Common myeloid progenitor, CD34-positive (primary cell): ENCODE measurements at places on chromosomes 16 and 17.

DNA sequence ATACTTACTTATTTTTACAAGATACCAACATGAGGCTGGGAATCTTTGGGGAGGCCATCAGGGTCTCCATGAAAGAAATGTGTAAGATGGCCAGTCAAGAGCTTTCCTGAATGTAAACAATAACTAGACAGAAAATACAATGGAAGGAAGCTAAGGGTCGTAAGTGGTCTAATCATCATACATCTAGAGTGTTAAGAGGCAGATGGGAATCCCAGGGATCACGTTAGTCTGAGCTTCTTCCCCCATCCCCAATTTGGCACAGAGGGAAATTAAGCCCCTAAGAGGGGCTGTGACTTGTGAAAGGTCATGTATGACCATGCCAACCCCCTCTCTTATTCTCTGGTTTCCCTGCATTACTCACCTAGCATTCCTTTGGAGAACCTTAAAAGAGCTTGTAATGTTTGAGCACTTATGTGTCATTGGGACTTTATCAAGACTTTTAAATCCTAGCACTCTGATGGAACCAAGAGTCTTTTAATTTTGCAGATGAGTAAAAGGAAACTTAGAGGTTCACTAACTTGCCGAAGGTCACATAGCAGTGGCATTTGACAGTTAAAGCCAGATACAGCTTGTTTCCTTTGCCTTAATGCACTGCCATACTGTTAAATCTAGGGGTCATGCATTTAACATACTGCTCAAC, 46.1 kb downstream of the DCUN1D3 start:
- peaks cover 30% of the 10 kb centered on the region for H3K4me1 ChIP-seq
- no peak for DNase-seq
- H3K27ac ChIP-seq, result no peak overlapping the region

- no peak overlapping the region for H3K27ac ChIP-seq
- H3K27me3 ChIP-seq, result no peaks in the 10 kb centered on the region
- no peak overlapping the region for H3K4me3 ChIP-seq
- no peak for DNase-seq
- H3K4me1 ChIP-seq, result peaks cover 5% of the 10 kb centered on the region
Measured at GRCh38 chr17:73281928-73282327, 20.2 kb upstream of the CPSF4L start.

- no peak overlapping the region for H3K4me3 ChIP-seq
- no peak overlapping the region for H3K27ac ChIP-seq
- no peak for DNase-seq
- H3K4me1 ChIP-seq, result no peaks in the 10 kb centered on the region
- peaks cover 5% of the 10 kb centered on the region for H3K27me3 ChIP-seq
Measured at GRCh38 chr17:10574324-10574723, 24.9 kb upstream of the MYH2 start.

DNA sequence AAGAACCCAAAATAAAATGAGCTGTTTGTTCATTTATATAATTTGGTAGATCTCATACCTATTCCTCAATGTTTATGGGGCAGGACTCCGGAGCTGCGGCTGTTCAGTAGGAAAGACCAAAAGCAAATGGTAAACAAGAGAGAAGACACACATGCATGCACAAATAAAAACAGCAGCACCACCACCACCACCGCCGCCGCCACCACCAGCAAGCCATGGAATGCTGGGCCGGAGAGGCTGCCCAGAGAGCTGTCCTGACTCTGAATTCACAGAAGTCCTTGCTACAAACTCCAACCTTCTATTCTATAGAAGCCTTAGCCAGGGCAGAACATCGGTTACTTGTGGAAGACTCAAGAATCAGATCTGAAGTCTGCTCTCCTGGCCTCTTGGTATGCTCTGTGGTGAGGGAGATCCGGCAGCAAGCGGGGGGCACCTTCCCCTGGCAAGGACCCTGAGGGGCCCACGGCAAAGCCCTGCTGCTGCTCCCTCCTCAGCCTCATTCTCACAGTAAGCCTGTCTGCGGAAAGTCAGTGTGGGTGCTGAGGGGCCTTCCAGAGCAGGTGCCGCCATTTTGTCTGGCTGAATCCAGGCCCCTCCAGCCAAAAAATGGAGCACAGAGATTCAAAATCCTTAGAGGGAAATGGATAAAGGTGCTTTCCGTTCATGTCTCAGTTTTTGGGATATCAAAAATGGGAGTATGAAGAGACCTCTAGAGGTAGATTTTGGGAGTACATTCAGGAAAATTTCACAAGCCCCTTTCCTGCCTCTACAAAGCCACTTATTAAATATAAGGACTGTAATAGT, 6.4 kb upstream of the FOXJ1 start:
- H3K27me3 ChIP-seq, result no peaks in the 10 kb centered on the region
- no peaks in the 10 kb centered on the region for H3K36me3 ChIP-seq
- H3K27ac ChIP-seq, result no peak overlapping the region
- no peak for DNase-seq
- H3K4me3 ChIP-seq, result no peak overlapping the region

GRCh38 chr16:81866820-81867440, 87.8 kb downstream of the PLCG2 start:
- peaks cover 10% of the 10 kb centered on the region for H3K36me3 ChIP-seq
- DNase-seq, result no peak
- H3K27me3 ChIP-seq, result no peaks in the 10 kb centered on the region
- H3K27ac ChIP-seq, result peak overlapping the region; percentile 25
- no peak overlapping the region for H3K4me3 ChIP-seq
- no peaks in the 10 kb centered on the region for H3K4me1 ChIP-seq

DNA sequence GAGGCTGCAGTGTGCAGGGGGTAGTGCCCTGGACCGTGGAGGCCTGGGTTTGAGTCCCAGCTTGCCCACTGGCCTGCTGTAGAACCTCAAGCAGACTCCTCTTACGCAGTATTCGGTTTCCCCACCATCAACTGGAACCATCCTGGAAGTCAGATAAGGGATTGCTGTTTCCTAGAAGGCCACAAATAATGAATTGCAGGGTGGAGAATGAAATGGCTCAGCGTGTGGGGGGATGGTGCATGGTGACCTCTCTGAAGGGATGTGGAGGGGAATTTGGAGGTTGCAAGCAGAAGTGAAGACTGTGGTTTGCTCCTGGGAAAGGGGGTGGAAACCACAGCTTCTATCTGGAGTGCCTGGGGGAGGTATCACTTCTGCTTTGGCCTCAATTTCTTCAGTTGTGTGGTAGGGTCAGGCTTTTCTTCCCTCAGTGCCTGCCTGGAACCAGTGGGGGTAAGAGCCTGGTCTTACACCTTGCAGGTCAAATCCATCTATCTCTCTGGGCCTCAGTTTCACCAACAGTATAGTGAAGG, 1.7 kb downstream of the ADGRG5 start:
- peaks cover 20% of the 10 kb centered on the region for H3K4me1 ChIP-seq
- no peaks in the 10 kb centered on the region for H3K27me3 ChIP-seq
- H3K27ac ChIP-seq, result peak overlapping the region; percentile 58
- H3K4me3 ChIP-seq, result peak overlapping the region; percentile 14
